ENCODE measurements at places on chromosomes 3 and 15.

DNA sequence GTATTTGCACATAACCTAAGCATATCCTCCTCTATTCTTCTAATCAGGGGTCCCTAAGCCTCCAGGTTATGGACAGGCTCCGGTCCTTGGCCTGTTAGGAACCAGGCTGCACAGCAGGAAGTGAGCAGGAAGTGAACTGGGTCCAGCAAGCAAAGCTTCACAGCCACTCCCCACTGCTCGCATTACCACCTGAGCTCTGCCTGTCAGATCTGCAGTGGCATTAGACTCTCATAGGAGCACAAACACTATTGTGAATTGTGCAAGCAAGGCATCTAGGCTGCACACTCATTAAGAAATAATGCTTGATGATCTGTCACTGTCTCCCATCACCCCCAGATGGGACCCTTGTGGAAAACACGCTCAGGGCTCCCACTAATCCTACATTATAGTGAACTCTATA lies 9.8 kb downstream of the MSL2 start:
- no peak for DNase-seq

- peak; percentile 84 for DNase-seq
Observed at GRCh38 chr3:51982838-51983577, at the start of gene ACY1. Gene ACY1 (plus strand): TSS chr3:51983535. CDS start chr3:51984065, 530 bp downstream.

GRCh38 chr3:94226078-94226477 lies 163.2 kb downstream of the NSUN3 start:
- DNase-seq: no peak

- DNase-seq: no peak
Observed at GRCh38 chr3:115218859-115219258, 71.8 kb upstream of the ZBTB20 start.

DNA sequence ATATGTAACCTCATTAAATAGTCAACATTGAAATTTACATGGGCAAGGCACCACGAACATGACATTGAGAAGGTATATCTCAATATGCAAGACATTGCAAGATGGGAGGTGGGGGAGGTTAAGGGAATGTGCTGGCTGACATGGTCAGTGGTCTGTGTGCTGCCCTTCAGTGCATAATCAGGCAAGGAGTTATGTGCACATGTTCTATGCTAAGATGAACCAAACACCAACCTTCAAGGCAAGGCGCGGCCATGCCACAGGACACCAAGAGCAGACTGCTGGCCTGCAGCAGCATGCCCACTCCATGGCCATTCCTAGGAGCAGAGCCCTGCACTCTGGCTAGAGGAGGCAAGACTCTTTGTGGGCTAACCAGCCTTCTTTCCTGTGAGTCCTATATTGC lies 40.9 kb upstream of the TSPAN3 start:
- no peak for DNase-seq

DNA sequence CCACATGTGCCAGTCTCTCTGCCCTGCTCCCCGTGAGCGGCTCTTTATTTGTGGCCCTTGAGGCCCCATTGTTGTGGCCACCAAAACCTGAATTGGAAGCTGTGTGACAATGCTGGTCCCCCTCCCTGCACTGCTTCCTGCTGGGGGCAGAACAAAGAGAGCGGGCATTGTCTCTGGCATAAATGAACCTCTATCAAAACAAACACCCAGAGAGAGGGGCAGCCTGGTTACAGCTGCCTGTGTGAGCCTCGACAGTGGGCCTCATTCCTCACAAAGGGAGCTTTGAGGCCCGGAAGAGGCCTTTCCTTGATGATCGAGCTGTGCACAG lies 152.9 kb downstream of the IGF1R start:
- DNase-seq: no peak

Data from germinal center (tissue), 1 donor.